ENCODE measurements at places on chromosomes 2 and 18.

GRCh38 chr2:2743164-2743571 lies 412.1 kb upstream of the MYT1L start:
- no peak for DNase-seq

DNA sequence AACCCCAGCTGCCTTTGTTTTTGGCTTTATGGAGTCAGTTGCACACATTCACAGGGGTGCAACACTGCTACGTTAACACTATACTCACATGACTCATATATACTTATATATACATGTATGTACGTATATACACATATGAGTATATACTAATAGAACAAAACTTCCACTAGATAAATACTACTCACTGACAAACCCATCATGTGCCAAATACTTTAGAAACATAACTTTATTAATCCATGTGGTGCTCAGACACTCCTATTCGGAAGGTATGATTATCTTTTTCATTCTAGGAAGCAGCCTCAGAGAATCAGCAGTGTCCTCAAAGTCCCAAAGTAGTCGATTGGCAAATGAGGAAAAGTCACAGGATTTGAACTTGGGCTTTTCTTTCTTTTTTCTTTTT lies 7.9 kb downstream of the PMAIP1 start:
- DNase-seq, result no peak

- no peak for DNase-seq
These were observed 74.8 kb upstream of the BCL2L11 start for GRCh38 chr2:111045771-111046444.

GRCh38 chr2:155145758-155146229 lies 447.3 kb downstream of the KCNJ3 start:
- no peak for DNase-seq

- DNase-seq, result no peak
These were observed 198.9 kb upstream of the SH3BP4 start for GRCh38 chr2:234752966-234753365.

GRCh38 chr2:187446711-187447110 lies 1.3 kb downstream of the CALCRL start:
- no peak for DNase-seq

DNA sequence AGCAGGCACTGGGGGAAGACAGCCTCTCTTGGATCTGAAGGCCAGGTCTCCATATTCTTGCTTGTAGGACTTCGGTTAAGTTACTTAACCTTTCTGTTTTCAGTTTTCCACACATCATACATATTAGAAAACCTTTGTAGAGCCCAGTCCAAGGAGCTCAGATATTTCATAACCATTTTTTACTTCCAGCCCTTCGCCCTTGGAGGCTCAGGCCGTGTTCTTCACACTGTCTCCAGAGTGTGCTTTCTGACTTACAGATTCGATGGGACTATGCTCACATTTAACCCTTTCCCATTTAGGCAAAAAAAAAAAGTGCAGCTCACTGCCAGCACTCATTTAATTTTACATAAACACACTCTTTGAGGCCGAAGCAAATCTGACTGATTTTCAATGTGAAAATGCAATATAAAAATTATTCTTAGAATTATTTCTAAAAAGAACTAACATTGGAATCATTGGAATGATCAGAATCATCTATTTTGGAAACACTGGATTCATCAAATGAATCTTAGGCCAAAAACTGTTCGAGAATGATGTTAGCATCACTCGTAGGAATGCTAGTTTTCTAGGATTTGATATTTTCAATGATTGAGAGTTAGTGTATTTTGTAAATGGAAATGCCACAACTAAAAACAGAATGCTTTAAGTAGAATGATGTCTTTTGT lies 55.0 kb downstream of the MTHFD2 start:
- no peak for DNase-seq

GRCh38 chr2:202084265-202084664 lies 11.2 kb downstream of the KIAA2012 start:
- DNase-seq, result no peak

- DNase-seq, result no peak
These were observed 163.9 kb downstream of the LDLRAD4 start for GRCh38 chr18:13382366-13382953.

- DNase-seq, result peak; percentile 11
These were observed 43.6 kb downstream of the VPS54 start for GRCh38 chr2:63975437-63976124.

DNA sequence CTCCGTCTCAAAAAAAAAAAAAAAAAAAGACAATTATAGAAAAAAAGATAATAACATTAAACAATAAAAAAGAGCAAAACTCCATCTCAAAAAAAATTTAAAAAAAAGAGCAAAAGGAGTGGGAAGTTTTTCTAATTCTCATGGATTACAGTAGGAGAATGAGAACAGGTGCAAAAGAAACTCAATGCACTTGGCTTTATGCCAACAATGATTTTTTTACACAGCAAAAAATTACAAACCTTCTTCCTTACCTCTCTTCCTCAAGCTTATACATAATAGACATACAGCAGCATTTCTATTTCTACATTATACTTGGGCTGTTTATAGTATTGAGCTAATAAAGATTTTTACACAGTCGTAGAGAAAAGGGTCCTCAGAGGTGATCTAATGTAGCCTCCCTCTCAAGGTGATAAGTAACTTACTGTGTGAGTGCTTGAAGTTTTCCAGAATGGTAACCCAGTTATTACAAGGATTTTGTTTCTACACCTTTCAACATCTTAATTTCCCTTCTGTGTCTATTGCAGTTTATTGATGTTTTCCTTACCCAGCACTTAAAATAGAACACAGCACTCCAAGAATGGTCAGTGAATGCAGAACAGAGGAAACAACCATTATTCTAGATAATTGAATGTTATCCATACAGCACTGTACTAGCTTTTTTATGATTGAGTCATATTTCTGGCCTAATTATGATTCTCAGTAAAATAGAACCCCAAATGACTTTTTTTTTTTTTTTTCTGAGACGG lies 34.9 kb upstream of the RNF138 start:
- DNase-seq, result no peak

DNA sequence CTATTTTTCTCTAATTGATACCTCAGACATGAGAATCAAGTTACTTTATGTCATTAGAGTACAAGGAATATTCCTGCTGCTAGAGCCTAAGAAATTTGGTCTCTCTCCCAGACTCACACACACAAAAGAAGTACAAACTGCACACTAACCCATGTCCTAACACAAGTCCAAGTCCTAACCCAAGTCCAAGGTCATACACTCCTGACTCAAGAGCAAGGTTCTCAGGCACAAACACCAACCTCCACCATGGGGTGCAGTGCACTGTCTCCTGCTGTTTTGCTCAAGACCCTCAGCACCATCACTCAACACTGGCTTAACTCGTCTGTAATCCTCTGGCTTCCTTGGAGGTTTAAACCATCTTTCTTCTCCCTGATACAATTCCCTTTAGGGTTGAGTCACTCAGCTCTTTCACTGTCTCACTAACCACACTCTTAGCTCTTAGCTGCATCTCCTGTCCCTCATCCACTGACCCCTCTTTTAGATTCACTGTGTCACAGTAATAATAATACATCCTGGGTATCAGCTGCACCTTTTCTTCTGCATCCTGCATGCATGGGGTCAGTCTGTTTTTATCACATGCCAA lies 129.8 kb downstream of the BCL2L11 start:
- DNase-seq, result no peak

DNA sequence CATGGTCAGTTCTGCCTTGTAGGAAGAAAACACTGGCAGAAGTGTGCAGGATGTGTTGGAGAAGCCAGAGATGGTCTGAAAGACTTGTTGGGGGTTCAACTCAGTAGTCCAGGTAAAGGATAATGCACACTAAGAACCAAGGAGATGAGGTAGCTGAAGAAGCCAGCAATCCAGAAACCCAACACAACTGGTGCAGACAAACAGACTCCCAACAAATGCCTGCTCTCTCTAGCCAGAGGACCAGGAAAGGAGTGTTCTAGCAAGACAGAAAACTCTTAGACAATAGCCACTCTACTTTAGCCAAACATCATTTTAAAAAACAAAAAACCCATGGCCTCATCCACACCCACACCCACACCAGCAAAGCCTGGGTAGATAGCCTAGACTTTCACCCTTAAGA lies 33.9 kb downstream of the EVA1A start:
- DNase-seq, result no peak

DNA sequence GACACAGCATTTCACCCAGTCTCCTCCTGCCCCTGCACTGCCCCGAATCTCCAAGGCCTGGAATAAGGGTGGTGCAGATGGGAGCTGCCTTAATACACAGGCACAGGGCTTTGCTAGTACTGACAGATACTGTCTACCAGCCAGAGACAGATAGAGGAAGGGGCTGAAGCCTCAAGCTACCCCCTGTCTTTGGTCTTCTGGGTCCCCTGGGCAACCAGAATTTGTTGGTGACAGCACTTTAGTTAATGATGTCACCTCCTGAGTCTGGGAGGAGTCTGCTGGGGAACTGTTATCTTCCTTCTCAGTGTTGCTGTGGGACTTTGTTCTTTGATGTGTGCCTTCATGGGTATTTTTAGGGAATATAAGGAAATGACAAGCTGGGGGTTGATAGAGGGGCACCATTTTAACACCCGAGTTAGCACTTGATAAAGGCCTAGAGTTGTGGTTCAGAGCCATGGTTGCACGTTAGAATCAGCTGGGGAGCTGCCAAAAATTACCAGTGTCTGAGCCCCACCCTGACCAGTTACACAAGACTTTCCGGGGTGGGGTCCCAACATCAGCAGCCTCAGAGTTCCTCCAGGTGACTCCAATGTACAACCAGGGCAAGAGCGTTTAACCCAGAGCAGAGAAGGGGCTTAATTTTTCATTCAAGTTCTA lies 136.8 kb downstream of the SMAD7 start:
- DNase-seq, result no peak

DNA sequence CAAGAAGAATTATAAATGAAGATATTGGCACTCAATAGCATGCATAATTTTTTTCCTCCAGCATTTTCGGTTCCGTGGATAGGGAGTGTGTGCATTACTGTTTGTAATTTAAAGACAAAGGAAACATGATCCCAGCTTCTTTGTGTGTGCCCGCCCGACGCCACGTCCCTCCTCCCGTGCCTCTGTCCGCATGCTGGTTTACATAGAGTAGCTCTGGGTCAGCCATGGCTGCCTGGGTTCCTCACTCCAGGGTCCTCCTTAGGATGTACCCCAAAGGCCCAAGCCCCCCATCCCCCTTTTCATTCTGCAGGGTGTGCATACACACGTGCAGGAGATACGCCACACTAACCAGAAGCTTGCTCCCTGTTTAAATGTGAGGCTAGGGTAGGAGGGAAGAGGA lies 214.7 kb downstream of the KLHL29 start:
- DNase-seq, result no peak

- no peak for DNase-seq
These were observed 19.6 kb downstream of the EHBP1 start for GRCh38 chr2:62724886-62725711.

DNA sequence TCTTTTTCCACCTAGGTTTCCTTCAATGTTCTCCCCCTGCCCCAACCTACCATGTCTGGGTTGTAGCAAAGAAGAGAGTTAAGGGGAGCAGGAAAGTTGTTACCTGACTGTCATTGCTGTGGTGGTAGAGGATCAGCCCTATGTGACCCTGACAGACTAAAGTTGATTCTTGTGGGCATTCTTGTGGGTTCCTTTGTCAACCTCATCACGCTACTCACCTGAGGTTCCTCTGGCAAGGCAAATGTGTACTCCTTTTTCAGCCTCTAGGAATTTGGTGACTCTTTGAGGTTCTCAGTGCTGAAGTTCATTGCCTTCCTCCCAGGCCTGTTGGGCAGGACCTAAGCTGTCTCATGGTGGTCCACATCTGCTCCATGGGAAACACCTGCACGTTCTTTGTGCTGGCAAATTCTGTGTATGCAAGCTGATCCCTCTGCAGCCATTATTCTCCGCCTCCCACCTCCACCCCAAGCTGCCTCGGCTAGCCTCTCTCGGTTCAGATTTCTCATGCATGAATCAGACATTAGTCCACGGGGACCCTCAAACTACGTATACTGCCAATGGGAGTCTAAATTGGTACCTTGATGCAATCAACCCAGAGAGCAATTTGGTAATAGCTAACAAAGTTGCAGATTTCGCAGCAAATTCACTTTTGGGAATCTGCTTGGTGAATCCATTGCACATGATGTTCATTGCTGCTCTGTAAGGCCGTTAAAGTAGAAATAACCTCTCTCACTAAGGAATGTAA lies 1.5 kb upstream of the GMCL1 start:
- DNase-seq, result no peak

DNA sequence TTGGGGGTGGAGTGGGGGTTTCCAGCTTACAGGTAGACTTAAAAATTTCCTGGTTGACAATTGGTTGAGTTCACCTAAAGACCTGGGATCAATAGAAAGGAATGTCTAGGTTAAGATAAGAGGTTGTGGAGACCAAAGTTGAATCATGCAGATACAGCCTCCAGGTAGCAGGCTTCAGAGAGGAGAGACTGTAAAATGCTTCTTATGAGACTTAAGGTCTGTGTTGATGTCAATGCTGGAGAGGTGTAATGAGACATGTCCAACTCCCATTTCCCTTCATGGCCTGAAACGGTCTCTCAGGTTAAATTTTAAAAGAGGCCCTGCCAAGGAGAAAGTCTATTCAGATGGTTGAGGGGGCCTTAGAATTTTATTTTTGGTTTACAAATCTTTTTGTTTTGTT lies 38.5 kb upstream of the RND3 start:
- DNase-seq, result no peak

DNA sequence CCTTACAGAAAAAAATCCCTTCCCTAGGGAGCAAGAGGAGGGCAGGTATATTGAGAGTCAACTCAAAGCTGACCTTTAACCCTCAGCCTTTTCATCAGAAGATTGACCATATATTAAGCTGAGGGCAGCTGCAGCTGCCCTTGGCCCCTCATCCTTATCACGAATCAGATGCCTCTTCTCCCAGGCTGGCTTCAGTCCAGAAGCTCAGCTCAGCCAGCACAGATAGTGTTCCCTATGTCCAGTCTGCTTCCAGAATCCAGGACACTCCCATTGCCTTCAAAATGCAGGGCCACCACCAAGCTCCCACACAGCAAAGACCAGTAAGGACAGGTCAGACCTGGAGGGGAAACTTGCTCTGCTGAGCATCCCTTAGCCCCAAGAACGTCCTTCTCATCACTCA lies 146.1 kb downstream of the BCL11A start:
- DNase-seq, result no peak
